CD8-positive, alpha-beta T cell (primary cell): ENCODE measurements at places on chromosomes 2 and 18.

- no peak for DNase-seq
These were observed 8.2 kb downstream of the PTGR3 start for GRCh38 chr18:75200605-75201280.

DNA sequence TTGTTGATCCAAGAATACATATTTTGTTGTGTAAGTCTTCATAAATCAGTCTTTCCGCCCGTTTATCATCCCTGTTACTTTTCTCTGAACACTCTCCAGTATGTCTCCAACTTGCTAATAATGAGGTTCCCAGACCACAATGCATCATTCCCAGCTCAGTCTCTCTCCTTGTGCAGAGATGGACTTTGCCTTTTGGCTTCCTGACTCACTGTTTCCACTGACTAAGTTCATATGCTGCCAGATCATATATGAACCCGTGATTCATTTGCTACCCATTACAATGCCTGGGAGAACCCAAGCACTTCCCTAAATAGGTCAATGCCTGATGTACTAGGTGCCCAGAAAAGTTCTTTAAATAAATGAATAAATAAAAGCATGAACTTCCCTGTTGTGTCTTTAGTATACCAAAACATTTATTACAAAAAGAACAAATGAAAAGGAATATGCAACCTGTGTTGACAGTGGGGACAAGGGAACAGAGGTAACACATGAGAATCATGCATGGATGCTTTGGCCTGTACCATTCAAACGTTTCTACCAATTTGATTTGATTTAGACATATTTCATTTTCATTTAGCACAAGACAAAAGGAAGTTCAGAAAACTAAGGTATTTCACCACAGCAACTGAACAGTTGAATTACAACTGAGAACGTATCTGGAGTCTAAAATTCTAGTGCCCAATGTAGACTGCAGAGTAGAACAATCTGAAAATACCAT is 215.4 kb upstream of the HNRNPA3 start:
- no peak for DNase-seq

DNA sequence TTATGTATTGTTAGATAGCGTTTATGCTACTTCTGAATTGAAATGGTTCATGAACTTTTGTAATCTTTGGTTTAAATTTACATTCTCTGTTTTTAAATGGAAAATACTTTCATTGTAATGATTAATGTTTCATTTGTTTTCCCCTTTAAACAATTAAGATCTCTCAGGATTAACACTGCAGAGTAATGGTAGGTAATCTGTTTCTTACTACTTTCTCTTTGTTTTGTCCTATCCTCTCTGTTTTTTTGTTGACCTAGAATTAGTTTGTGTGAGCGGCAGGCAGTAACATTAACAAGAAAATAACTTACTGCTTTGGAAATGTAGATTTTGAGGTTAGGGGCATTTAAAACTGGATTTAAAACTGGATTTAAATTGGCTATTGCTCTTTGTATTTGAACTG is 19.1 kb downstream of the SMAD4 start:
- no peak for DNase-seq

- no peak for DNase-seq
These were observed 54.7 kb downstream of the RTN4 start for GRCh38 chr2:54995553-54995952.

- no peak for DNase-seq
These were observed 157.0 kb downstream of the BARD1 start for GRCh38 chr2:214652473-214652872.

DNA sequence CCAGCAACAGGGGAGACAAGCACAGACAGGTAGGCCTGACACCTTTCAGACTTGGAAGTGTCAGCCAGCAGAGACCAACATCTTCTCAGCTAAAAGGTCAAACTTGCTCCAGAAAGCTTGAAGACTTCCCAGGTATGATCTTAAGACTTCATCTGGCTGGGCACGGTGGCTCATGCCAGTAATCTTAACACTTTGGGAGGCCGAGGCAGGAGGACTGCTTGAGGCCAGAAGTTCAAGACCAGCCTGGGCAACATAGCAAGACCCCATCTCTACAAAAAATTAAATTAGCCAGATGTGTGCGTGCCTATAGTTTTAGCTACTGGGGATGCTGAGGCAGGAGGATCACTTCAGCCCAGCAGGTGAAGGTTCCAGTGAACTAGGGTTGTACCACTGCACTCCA is 39.0 kb upstream of the SPRED2 start:
- no peak for DNase-seq

GRCh38 chr2:159890551-159891266 is 92.7 kb upstream of the CD302 start:
- no peak for DNase-seq

DNA sequence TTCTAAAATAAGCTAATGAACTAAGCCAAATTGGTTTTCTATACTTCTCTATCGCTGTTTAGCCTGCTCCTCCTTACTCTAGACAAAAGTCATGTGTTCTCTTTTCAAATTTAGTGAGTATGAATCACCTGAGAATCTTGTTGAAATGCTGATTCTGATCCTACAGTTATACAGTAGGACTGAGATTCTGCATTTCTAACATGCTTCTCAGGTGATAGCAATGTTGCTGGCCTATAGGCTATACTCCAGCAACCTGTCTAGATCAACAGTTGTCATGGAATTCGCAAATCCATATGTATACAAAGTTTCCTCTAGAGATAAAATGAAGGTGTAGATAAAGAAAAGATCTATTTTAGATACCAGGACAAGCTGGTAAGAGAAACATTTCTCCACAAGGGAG is 62.9 kb downstream of the MEMO1 start:
- no peak for DNase-seq

DNA sequence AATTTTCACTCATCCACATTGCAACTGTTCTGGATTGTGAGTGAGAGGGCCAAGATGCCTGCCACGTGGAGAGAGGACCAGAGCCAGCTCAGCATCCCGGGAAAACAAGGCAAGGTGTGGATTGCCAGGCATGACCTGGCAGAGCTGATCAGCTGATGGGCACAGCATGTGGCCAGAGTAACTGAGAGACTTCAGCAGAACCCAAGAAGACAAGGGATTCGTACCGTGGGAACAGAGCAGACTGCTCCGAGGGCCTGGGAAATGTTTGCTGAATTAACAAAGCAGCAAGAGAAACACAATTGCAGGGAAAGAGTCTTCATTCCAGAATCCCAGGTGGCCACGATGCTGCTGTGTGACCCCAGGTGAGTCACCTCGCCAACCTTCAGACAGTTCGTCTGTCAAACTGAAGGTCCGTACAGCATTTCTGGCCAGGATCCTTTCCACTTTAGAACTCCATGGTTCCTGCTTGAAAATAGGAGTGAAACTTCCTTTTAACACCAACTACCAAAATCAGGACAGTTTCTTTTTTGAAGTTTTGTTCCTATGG is 26.3 kb upstream of the POMC start:
- DNase-seq: no peak

DNA sequence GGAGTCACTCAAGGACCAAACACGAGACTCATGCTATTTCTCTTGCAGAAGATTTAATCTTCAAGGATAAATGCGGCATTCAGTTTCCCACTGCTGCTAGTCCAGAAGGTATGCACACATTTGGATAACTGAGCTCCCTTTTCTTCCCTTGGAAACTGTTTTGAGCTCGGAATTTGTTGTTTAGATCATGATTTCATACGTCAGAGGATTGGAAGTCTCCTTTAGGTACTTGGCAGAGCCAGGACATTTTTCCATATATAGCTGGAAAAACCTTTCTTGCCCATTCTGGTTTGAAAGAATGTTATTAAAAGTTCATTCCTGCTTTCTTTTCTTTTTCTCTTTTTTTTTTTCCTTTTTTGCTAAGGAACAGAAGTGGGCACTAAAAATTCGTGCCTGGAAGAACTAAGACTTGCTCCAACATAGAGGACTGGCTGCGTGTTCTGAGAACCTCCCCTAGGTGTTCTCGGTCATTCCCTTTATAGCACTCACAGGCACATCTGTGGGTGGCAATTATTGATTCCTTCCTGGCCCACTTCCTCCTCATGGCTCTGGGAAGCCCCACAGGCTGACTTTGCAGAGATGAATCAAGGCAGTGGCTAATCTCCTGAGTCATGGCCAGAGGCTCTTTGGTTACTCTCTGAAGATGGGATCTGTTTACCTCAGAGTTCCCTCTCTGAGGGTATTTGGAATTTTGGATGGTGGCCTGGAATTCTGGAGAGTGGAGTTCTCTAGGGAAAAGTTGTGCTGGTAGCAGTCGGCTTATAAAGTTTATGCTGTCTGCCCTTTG is 104.8 kb downstream of the PLCL1 start:
- DNase-seq: no peak

GRCh38 chr2:66127061-66127460 is 307.9 kb upstream of the MEIS1 start:
- no peak for DNase-seq

- DNase-seq: no peak
These were observed 2.0 kb downstream of the SLC14A2 start for GRCh38 chr18:45617284-45617683.

GRCh38 chr18:36153203-36153602 is 23.5 kb downstream of the ELP2 start:
- DNase-seq: no peak

GRCh38 chr2:196274387-196274809 is 103.0 kb upstream of the STK17B start:
- DNase-seq: peak; percentile 38

DNA sequence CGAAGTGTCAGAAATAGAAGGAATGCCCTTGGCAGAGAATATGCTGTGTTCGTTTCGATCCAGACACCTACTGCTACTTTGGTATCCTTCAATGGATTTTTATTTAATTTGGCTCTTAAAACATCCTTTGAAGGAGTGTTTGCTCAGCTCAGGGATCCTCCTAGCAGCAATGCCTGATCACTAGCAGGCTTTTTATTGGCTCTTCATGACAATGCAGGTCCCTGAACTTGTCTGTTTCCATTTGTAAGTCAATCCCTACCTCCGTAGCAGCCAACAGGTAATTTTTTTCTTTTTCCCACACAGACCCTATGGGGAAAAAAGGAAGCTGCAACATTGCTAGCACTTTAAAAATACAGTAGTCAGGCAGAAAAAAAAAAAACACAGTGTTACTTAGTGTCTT is 366.2 kb upstream of the LRRTM1 start:
- no peak for DNase-seq

GRCh38 chr2:145068509-145068908 is 548.6 kb upstream of the ZEB2 start:
- DNase-seq: no peak

DNA sequence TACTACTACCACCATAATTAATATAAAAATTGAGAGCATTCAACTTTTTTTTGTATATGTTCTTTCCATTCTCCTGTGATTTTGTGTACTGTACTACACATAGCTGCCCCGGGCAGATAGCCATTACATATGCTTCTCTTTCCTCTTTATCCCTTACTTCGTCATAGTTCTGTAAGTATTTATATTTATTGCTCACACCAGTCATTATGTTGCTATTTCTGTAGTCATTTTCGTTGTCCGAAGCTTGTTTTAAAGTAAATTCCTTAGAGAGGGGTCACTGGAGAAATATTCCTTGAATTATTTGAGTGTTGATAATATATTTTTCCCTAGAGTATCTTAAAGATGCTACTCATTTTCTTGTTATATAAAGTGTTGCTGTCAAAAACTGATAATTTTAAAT is 144.0 kb downstream of the CLIP4 start:
- no peak for DNase-seq

GRCh38 chr2:62770629-62771028 is 65.1 kb downstream of the EHBP1 start:
- DNase-seq: no peak

DNA sequence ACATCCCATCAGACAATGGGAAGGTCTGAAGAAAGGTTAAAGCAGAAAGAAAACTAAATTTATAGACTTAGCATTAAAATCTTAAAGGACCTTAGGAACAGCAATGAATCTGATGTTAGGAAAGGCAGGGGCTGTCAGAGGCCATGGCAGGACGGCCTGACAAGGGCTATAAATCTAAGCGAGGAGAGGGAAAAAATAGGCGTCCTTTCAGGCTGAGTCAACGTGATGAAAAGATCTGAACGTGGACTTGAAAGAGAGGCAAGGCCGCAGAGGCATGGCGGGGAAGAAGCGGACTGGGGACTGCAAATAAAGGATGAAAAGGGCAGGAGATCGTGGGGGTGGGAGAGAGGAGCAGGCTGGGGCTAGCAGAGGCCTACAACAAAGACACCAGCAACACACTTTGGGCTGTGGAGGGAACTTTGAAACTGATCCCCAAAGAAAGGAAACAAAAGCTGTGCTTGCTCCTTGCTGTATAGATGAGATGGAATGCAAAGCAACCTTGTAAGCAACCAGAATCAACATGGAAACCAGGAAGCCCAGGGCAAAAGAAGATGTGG is 145.6 kb downstream of the NRP2 start:
- no peak for DNase-seq

GRCh38 chr2:171158790-171159371 is 1.8 kb downstream of the TLK1 start:
- no peak for DNase-seq

GRCh38 chr2:196809260-196809659 is at the start of gene C2orf66:
C2orf66 (minus strand) TSS chr2:196809355; CDS start chr2:196809336, 19 bp downstream.
- DNase-seq: no peak

- no peak for DNase-seq
These were observed 88.1 kb downstream of the THNSL2 start for GRCh38 chr2:88258208-88258607.

DNA sequence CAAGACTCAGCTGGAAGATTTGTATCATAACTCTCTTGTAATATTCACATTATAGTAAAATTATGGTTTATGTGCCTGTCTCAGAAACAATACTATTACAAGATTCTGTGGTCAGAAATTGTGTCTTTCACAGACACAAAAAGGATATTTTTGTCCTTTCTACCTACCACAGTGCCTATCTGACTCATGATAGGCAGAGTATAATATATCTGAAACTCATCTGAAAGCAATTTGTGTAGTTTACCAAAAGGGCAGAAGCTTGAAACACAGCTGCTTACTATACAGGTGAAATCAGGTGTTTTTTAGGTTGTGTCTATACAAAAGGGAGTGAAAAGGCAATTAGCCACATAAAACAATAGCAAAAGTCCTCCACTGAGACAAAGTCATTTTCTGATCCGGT is 10.9 kb downstream of the TMEM200C start:
- DNase-seq: no peak

GRCh38 chr2:174341293-174341994 is 6.7 kb downstream of the SP9 start:
- DNase-seq: peak; percentile 79

GRCh38 chr18:48815581-48816324 is 135.0 kb downstream of the SMAD7 start:
- no peak for DNase-seq

DNA sequence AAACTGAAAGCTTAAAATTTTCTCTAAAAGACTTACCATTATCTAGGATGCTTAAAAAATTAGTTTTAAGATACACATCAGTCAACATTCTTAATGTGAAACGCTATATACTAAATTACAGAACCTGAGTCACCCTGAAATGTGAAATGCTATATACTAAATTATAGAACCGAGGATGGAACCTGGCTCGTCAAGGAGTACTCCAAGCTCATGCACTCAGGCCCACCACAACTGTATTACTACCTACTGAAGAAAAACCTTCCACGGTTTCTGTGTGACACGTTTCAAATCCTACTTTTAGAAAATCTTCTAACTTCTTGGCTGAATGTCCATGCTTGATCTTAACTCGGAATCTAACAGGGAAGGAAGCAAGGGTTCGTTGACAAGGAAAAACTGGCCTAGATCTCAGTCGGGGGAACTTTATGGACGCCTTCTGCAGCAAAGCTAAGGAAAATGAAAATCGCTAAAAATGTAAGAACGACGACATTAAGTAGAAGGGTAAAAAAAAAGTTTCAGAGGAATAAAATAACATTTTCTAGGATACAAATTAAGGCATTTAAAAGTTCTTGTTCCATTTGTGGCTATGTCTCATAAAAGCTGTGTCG is 1.4 kb downstream of the PRKD3 start:
- no peak for DNase-seq

GRCh38 chr18:34003687-34004086 is 221.0 kb downstream of the NOL4 start:
- no peak for DNase-seq
